ENCODE measurements at places on chromosomes 3 and 15.

DNA sequence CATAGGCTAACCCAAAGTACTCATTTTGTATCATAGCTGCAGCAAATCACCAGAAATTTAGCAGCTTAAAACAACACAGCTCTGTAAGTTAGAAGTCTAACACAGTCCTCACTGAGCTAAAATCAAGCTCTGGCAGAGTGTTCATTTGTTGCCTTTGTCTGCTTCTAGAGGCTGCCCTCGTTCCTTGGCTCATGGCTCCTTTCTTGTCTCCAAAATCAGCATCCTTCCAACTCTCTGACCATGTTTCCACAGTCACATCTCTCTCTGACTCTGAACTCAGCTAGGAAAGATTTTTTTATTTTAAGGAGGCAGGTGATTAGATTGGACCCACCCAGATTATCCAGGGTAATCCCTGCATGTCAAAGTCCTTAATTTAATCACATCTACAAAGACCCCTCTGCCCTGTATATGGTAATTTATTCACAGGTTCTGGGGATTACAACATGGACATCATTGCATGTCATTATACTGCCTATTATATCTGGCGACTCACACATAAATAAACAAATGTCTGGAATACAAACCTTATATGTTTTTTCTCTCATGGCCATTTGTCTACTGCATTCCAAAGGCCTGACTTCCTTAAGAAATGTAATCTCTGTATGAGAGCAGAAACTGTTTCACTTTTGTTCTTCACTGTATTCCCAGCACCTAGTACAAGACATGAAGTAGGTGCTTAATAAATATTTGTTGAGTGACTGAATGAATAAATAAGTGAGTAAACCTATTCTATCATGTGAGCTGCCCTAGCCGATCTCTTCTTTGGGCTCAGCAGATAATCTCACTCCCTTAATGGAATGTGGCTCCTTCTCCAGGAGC lies 15.1 kb upstream of the UACA start:
- no peak for DNase-seq

DNA sequence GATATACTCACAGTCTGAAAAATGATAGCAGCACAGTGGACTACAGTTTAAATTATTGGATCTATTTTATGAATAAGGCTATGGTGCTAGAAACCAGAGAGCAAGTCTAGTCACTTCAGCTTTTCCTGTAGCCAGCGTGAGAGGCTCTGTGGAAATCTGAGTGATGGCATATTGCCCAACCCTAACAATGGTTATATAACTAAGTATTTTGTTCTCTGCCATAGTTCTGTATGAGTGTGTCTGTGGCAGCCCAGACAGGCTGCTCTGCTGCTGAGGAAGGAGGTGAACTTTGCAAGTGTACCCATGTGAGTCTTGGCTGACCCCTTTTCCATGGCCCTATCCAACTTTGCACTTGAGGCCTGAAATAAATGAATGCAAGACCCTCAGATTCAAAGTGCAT lies 105.7 kb downstream of the LRTM1 start:
- no peak for DNase-seq

GRCh38 chr3:178802993-178803693 lies 266.9 kb downstream of the KCNMB2 start:
- DNase-seq: no peak

DNA sequence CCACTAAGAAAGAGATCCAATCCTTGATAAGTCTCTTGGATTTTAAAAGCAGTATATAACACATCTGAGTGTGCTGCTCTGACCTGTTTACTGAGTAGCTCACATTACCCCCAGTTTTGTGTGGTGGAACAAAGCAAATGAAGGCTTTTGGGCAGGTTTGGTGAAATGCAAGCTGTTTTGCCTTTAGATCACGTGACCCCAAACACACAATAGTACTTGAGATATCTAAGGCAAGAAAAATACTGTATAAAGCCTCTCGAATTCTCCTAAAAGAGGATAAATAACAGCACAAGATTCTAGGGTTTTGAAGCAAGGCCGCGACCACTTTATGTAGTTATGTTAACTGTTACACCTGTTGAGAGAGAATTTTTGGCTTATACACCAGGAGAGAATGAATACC lies 49.3 kb upstream of the TRIM42 start:
- DNase-seq: no peak
